ENCODE measurements at places on chromosomes 11 and 22. TPM values are rescaled to one million over a fixed set of nuclear protein-coding genes. Genes with fewer than 3 reads are reported as not detected.

- peaks cover 29% of the 10 kb centered on the region for H3K4me1 ChIP-seq
- H3K27ac ChIP-seq = no peak overlapping the region
- no peak overlapping the region for H3K4me3 ChIP-seq
- no peaks in the 10 kb centered on the region for H3K36me3 ChIP-seq
These were observed 64.5 kb downstream of the BARX2 start for GRCh38 chr11:129440028-129440713.

DNA sequence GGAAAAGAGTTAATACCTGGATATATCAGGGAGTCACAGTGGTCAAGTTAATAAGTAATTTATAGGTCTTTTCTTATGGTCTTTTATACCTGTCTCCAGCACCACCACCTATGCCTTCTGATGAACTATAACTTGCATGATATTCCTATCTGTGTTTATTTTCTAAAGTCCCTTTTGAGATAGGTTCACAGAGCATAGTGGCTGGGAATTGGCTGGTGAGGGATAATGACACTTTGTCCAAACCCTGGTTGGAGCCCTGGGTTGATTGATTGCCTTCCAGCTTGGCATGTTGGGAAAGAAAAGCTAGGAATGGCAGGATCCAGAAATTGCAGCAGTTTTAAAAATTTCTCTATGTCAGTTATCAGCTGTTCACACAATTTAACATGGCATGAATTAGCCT, 23.2 kb downstream of the HIPK3 start:
- H3K4me1 ChIP-seq = peaks cover 31% of the 10 kb centered on the region
- no peak overlapping the region for H3K4me3 ChIP-seq
- DNase-seq = no peak
- no peaks in the 10 kb centered on the region for H3K27me3 ChIP-seq
- H3K27ac ChIP-seq = no peak overlapping the region

GRCh38 chr11:128195756-128196155, 391.6 kb downstream of the ETS1 start:
- no peaks in the 10 kb centered on the region for H3K36me3 ChIP-seq
- no peak overlapping the region for H3K4me3 ChIP-seq
- peaks cover 37% of the 10 kb centered on the region for H3K4me1 ChIP-seq
- DNase-seq = no peak
- no peak overlapping the region for H3K27ac ChIP-seq
- no peaks in the 10 kb centered on the region for H3K27me3 ChIP-seq

GRCh38 chr11:63404161-63404935, 34.8 kb downstream of the SLC22A9 start:
- no peak overlapping the region for H3K27ac ChIP-seq
- H3K36me3 ChIP-seq = no peaks in the 10 kb centered on the region
- DNase-seq = no peak
- peaks cover 16% of the 10 kb centered on the region for H3K27me3 ChIP-seq
- H3K4me1 ChIP-seq = no peaks in the 10 kb centered on the region

- peaks cover 43% of the 10 kb centered on the region for H3K4me1 ChIP-seq
- H3K36me3 ChIP-seq = peaks cover 69% of the 10 kb centered on the region
- no peaks in the 10 kb centered on the region for H3K27me3 ChIP-seq
- H3K27ac ChIP-seq = no peak overlapping the region
- no peak for DNase-seq
These were observed 66.6 kb downstream of the MED15 start for GRCh38 chr22:20573833-20574615.

DNA sequence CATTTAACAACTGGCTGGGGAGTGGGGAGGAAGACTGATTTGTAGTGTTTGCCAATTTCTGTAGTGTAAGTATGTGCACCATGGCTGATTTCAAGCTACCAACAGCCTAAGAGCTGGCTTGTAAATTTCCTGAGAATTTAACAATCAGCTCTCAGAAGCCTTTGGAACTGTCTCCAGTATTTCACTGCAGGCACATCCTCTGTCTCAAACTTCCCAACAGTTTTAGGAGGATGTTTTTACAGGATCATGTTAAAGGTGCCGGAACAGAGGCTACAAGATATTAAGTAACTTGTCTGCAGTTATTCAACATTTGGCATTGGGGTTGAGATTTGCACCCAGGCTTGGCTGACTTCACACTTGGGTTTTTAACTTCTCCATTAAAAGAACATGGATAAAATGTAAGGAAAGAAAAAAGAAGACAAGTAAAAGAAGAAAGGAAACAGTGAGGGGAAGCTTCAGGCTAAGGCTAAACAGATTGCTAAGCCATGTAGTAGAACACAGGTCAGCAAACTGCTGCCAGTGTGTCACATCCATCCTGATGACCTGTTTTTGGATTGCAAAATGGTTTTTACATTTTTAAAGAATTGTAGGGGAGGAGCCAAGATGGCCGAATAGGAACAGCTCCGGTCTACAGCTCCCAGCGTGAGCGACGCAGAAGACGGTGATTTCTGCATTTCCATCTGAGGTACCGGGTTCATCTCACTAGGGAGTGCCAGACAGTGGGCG, 204.8 kb upstream of the SESN3 start:
- DNase-seq = no peak
- no peak overlapping the region for H3K4me3 ChIP-seq
- H3K36me3 ChIP-seq = no peaks in the 10 kb centered on the region
- H3K27ac ChIP-seq = no peak overlapping the region
- peaks cover 10% of the 10 kb centered on the region for H3K4me1 ChIP-seq

DNA sequence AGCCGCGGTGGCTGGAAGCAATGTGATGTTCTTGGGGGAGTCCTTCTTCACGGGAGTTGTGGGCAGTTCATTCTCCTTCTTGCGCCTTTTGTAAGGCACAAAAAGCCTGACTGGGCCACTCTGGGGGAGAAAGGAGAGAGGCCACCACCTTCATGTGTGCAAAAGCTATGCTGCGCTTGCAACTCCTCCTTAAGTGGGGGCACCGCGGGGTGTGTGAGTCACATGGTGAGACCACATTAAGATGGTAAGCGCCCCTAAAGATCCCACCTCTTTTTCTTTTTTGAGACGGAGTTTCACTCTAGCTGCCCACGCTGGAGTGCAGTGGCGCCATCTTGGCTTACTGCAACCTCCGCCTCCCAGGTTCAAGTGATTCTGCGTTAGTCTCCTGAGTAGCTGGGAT, 14.1 kb downstream of the DEAF1 start:
- H3K27me3 ChIP-seq = no peaks in the 10 kb centered on the region
- H3K36me3 ChIP-seq = peaks cover 56% of the 10 kb centered on the region
- H3K4me1 ChIP-seq = no peaks in the 10 kb centered on the region
- no peak for DNase-seq

Gene CRYBB1
- not detected for total RNA-seq

Gene SMIM35
- 0.09 TPM for total RNA-seq

Gene SLC25A45
- total RNA-seq = 14.3 TPM
